ENCODE measurements at places on chromosomes 3 and 15. TPM values are rescaled to one million over a fixed set of nuclear protein-coding genes. Genes with fewer than 3 reads are reported as not detected.

Gene OIP5
- total RNA-seq = 1.7 TPM

Gene VGLL3
- total RNA-seq = 53.8 TPM

Gene GREM1
- total RNA-seq = 112 TPM

Gene AEN
- 75.9 TPM for total RNA-seq

Gene GOLGA6B
- total RNA-seq = 0.36 TPM

Gene UBAP1L
- 1.9 TPM for total RNA-seq

Gene PLA2G4E
- total RNA-seq = not detected

Gene PLCL2
- total RNA-seq = 3.9 TPM

Gene SCN11A
- total RNA-seq = 0.20 TPM

Gene ATP13A5
- not detected for total RNA-seq

Gene GOLGA6L10
- total RNA-seq = 0.30 TPM

Gene A4GNT
- total RNA-seq = not detected
